ENCODE measurements at places on chromosomes 3 and 15.

DNA sequence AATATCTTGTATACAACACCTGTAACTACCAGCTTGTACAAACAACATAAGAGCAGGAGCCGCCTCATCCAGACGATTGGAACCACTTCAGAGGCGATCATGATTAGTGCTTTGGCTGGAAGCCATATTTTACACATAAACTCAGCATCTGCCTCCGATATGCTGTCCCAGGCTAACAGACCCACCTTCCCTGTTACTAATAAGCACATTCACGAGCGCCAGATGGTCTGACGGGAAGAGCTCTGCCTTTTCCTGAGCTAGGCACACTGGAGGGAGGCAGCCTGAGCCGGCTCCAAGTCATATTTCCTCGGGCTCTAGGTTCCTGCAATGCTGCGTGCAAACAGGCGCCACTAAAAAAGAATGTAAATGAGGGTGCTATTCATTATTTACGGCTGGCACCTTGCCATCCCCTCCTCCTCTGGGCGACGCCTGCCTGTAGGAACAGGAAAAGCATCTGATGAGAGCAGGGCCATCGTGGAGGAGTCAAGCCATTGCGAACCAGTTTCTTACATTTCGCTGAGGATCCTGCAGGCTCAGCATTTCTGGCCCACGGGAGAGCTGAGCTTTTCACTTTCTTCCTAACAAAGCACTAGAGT is 98.2 kb downstream of the ANXA2 start:
- DNase-seq, result no peak

DNA sequence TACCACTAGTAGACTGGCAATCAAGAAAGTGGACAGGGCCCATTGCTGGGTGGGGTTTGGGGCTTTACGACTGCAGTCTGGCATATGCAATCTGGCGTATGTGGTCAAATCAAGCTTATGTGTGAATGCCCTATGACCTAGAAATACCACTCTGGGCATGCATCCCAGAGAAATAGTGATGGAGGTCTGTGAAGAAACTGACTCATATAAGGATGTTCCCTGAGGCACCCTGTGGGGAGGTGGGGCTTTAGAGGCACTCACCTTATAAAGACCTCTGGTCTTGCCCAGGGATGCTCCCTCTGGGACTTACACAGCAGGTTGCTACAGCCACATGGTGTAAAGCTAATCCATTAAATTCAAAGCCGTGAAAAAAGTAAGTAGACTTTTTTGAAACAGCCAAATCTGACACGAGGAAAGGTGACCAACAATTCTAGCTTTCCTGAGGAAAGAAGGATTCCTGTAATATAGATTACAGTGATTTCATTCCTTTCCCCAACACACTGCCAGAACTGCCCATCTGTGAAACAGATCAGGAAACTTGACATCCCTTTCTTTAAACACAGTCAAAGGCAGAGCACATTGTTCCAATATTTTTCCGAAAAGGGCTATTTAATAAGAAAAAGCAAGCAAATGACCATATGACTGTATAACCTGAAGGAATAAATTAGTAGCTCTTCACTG is 13.6 kb downstream of the RARRES1 start:
- no peak for DNase-seq

GRCh38 chr15:73927003-73927475 is 777 bp downstream of the LOXL1 start:
- DNase-seq, result no peak

DNA sequence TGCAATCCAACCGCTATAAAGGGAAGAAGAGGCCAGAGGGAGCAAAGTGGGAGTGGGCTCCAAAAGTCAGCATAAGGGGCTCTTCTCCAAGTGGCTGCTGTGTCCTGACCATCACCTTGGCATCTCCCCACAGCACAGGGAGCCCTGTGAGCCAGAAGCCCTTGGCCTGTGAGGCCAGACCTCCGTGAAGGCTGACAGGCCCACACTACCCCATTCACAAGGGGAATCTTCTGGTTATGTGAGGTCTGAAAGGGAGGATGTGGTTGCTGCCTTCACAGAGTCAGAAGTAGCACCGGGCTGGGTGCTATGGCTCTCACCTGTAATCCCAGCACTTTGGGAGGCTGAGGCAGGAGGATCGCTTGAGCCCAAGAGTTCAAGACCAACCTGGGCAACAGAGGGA is 2.6 kb upstream of the ULK3 start:
- DNase-seq, result no peak

DNA sequence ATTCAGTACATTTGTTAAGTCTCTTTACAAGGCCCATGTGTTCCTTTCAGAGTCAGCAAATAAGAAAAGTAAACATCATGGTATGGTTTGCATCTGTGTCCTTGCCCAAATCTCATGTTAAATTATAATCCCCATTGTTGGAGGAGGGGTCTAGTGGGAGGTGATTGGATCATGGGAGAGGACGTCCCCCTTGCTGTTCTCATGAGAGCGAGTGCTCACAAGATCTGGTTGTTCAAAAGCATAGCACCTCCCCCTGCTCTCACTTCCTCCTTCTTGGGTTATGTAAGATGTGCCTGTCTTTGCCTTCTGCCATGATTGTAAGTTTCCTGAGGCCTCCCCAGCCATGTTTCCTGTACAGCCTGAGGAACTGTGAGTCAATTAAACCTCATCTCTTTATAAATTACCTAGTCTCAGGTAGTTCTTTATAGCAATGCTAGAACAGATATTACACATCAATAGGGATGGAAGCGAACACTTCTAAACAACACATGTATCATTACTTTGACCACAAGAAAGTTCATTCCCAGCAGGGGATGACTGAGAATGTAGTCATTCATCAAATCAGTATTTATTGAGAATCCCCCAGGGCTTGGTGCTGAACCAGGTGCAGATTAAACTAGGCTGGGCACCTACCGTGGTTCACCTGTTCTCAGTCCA is 4.1 kb downstream of the EFCAB12 start:
- no peak for DNase-seq

- no peak for DNase-seq
These were observed 24.0 kb upstream of the TLE3 start for GRCh38 chr15:70121624-70122302.

DNA sequence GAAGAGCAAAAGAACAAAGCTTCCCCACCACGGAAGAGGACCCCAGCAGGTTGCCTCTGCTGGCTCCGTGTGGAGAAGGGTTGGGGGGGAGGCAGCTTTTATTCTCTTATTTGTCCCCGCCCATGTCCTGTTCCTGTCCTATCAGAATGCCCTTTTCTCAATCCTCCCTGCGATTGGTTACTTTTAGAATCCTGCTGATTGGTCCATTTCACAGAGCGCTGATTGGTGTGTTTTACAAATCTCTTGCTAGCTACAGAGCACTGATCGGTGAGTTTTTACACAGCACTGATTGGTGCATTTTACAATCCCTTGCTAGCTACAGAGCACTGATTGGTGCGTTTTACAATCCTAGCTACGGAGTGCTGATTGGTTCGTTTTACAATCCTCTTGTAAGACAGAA is 100.6 kb upstream of the KLF13 start:
- no peak for DNase-seq

GRCh38 chr3:184846496-184846895 is 34.5 kb downstream of the VPS8 start:
- no peak for DNase-seq

DNA sequence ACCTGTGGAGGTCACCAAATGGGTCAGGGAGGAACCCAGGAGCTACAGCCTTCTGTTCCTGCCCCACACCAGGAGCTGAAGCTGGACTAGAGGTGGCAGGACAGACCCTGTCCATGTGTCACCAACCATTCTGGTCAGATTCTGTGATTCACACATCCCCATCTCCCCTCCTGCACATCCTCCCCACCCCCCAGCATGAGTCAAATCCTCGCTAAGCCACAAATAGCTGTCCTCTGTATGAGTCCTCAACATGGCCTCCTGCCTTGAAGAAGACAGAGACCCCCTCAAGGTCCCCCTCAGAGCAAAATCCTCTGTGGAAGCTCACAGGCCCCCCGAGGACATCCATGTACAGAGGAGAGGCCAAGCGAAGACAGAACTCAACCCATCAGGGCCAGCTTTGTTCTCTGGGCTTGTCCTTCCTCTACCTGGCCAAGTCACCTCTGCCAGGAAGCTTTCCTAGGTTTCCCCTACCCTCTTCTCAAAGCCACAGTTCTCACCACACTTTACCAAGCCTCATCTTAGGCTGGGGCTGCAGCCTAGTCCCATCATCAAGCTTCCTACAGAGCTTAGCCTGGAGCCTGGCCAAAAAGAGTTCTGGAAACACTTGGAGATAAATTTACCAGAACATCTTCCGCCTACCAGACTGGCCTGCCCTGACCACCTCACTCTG is 17.1 kb downstream of the CACNA2D2 start:
- DNase-seq, result no peak

Measured in stimulated activated CD8-positive, alpha-beta memory T cell treated with anti-CD3 and anti-CD28 coated beads, Interleukin-15, amount 100 ng/mL, for 24 hours (primary cell).